ENCODE measurements at places on chromosomes 3 and 15.

GRCh38 chr3:99761415-99762165 lies 56.1 kb upstream of the CMSS1 start:
- ATAC-seq: no peak

DNA sequence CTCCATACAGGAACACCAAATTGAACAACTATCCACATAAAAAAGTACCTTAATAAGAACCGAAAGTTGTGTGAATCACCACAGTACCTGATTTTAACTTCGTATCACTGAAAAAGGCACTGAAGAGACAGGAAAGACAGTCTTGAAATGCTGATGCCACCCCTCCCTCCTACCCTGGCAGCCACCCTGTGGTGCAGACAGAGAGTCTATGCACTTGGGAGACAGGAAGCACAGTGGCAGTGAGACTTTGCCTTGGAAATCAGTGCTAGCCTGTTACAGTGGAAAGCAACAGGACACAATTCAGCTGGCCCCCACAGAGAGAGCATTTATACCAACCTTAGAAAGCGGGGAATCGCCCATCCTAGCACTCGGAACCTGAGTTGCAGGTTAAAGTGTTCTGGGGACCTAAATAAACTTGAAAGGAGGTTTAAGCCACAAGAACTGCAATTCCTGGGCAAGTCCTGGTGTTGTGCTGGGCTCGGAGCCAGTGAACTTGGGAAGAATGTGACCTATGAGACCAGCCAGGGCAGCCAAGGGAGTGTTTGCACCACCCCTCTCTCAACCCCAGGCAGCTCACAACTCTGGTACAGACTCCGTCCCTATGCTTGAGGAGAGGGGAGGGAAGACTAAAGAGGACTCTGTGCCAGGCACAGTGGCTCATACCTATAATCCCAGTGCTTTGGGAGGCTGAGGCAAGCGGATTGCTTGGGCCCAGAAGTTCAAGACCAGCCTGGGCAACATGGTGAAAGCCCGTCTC lies 240.1 kb downstream of the ISL2 start:
- peak; percentile 35 for ATAC-seq

DNA sequence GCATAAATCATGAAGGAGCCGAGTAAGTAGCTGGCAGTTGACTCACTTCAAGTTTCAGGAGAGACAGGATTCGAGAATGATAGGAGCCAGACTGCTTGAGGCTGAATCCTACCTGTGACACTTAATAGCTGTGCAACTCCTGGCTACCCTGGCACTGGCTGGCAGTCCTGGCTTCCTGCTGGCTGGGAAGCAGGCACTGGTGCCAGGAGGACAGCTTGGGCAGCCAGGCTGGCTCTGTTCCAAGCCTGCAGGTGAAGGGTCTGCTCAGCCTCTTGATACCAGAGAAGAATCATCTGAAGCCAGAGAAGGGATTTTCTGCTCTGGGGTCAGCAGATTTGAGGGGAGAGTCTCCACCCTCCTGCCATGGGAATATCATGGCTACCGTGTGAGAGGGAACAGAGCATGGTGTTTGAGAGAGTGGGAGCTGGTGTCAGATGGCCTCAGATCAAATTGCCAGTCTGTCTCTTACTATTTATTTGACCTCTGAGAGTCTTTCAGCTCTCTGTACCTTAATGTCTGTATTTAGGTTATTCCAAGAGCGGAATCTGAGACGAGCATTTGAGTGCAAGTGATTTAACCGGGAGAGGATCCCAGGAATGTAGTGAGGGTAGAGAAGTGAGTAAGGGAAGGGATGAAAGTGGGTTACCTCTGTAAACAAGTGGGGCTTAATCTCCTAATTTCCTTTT lies 4.4 kb upstream of the XIRP1 start:
- no peak for ATAC-seq

- ATAC-seq: peak; percentile 51
Measured at GRCh38 chr3:141796081-141796888, 33.1 kb downstream of the GRK7 start.

DNA sequence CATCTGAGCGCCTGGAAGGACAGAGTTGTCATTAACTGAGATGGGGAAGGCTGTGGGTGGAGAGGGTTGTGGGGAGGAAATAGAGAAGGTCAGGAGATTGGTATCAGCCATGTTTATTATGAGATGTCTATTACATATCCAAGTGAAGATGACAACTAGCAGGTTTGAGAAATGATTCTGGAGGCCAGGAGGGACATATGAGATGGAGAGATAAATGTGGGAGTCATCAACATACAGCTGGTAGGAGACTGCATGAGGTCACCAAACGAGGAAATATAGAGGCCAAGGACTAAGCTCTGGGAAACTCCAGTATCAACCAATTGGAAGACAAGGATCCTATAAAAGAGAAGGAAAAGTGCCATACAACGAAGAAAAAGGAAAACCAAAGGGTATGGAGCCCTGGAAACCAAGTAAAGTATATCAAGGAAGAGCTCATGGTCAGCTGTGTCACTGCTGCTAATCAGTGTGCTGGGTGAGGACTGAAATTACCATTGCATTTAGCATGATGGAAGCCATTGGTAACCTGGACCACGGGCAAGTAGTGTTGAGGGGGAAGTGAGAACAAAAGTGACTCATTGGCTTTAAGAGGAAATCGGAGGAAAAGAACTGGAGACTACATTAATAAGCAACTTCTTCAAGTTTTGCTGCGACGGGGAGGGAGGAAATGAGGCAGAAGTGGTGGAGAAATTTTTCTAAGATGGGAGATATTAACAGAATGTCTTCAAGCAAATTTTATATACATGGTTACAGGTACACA lies 14.0 kb upstream of the UACA start:
- ATAC-seq: no peak

DNA sequence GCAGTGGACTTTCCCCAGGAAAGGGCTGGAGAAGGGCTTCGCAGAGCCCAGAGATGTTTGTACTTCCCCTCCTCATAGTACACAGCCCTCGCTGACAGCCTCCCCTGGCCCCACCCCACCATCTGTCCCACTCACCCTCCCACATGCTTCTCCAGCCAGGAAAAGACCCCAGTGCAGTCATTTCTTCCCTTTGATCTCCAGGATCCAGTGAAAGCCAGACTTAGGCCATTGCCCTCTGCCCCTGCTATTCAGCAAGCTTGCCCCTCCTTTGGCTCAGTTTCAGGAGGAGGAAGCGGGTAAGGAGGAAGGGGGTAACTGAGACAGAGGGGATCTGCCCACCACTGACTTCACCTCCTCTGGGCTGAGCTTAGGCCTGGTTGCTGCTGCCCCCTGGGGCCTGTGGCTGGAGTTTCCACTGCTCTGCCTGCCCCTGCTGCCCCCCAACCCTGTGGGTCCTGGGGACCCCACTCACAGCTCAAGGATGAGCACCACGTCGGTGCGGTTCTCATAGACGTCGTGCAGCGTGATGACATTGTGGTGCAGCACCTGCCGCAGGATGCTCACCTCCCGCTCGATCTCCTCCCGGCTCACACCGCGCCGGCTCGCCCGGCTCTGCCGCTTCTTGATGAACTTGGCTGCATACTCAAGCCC lies 63.1 kb downstream of the DAPK2 start:
- ATAC-seq: no peak

- ATAC-seq: no peak
Measured at GRCh38 chr3:71780430-71780829, 4.5 kb downstream of the PROK2 start.

GRCh38 chr15:34754674-34755418 lies at the start of gene GJD2:
TSS of gene GJD2 (minus strand) at chr15:34754998. CDS start at chr15:34754488, 510 bp downstream.
- no peak for ATAC-seq

- no peak for ATAC-seq
Measured at GRCh38 chr3:120424976-120425570, 25.7 kb downstream of the FSTL1 start.

DNA sequence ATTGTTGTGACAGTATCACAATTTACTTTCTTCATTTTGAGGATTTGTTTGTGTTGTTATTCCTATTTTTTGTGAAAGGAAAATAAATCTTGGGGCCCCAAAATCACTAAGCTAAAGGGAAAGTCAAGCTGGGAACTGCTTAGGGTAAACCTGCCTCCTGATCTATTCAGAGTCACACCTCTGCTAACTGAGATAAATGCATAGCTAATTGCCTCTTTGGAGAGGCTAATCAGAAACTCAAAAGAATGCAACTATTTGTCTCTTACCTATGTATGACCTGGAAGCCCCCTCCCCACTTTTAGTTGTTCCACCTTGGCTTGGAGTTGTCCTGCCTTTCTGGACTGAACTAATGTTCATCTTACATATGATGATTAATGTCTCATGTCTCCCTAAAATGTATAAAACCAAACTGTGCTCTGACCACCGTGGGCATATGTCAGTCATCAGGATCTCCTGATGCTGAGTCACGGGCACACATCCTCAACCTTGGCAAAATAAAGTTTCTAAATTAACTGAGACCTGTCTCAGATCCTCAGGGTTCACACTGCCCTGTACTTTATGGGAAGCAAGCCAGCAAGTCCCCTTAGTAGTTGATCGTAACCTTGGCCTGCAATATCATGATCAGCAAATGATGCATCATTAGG lies 523.2 kb upstream of the GOLIM4 start:
- no peak for ATAC-seq

DNA sequence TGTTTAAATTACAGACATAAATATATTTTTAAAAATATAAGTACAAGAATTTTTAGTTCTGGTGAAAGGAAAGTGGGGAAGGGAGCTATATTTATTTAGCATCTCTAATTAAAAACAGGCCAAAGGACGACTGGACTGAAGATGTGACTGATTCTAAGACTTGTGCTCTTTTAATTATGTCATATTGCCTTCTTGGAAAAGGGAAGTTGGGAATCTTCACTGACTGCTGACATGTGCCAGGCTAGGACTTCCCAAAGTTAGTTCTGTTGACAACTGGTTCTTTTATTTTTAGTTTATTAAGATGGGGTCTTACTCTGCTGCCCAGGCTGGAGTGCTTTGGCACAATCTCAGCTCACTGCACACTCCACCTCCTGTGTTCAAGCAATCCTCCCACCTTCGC lies 13.5 kb downstream of the CNOT10 start:
- no peak for ATAC-seq

DNA sequence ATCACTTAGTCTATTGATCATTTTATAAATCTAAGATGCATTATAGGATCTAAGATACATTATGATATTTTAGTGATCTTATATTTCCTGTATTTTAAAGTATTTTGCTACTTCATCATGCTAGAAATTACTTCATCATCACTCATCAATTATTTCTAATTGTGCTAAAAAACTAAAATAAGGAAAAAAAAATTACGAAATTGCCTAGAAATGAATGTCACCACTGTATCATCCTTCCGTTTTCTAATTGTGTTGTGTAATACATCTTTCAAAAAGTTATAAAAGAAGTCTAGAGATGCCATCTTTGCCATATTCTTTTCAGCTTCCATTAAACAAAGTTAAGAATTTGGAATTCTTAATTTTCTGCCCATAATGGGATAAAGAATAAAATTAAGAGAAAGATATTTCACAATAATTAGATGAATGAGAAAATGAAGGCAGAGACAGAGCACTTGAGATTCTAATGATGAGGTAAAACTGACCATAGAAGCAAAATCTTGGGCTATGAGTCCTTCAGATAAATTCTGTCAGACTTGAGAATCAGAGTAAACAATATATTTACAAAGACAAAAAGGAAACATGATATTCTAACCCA lies 48.8 kb downstream of the ALDH1A2 start:
- ATAC-seq: no peak

GRCh38 chr15:51312166-51313073 lies 26.0 kb downstream of the CYP19A1 start:
- ATAC-seq: no peak

DNA sequence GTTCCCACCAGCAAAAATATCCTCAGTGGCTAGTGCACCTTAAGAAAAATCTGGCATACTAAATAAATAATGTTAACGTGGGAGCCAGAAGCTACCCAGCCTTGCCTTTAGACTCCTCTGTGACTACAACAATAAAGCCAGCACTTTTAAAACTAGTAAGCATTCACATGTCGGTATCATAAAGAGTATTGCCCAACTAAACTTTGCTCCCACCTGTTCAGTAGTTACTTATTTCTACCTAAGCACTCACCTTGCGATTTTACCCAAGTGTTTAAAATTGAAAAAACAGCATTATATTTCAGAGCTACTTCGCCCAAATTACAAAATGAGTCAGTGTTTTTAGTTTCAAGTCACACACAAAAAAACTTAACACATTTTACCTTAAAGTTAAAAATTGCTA lies 12.8 kb downstream of the ALDH1L1 start:
- no peak for ATAC-seq

- ATAC-seq: no peak
Measured at GRCh38 chr15:92617549-92618520, 37.7 kb downstream of the FAM174B start.

GRCh38 chr15:50959717-50960116 lies 51.2 kb downstream of the AP4E1 start:
- no peak for ATAC-seq

- ATAC-seq: no peak
Measured at GRCh38 chr3:128316481-128316891, 150.2 kb downstream of the DNAJB8 start.

DNA sequence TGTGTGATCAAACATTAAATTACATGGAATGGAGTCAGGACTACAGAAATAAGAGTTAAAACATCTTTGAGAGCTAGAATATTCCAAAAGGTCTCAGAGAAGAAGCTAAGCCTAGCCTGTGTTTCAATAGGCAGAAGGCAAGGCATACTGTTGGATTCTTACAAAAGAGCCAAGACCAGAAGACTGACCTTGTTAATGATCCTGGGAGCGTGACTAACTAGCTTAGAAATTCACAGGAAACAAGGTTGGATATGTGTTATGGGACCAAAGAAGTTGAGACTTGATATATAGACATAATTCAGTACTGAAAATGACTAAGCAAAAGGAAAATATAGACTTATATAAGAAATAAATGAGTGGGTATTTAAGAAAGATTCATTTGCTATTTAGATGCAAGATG lies 50.1 kb downstream of the FEZF2 start:
- ATAC-seq: no peak

- no peak for ATAC-seq
Measured at GRCh38 chr3:93906245-93906644, 67.5 kb downstream of the PROS1 start.

DNA sequence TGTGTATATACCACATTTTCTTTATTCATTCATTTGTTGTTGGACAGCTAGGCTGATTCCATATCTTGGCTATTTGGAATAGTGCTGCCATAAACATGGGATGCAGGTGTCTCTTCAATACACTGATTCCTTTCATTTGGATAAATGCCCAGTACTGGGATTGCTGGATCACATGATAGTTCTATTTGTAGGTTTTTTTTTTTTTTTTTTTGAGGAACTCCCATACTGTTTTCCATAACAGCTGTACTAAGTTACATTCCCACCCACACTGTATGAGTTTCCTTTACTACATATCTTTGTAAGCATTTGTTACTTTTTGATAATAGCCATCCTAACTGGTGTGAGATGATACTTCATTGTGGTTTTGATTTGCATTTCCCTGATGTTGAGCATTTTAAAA lies 437.7 kb downstream of the DIPK2A start:
- no peak for ATAC-seq

- no peak for ATAC-seq
Measured at GRCh38 chr15:63291507-63291906, 14.1 kb downstream of the APH1B start.

GRCh38 chr3:16365491-16366128 lies 100.6 kb downstream of the OXNAD1 start:
- ATAC-seq: no peak

- no peak for ATAC-seq
Measured at GRCh38 chr15:69656271-69657030, 203.8 kb downstream of the RPLP1 start.
